Activated T-helper 1 cell treated with anti-CD3 and anti-CD28 coated beads, Interleukin-12 subunit alpha, Interleukin-12 subunit beta, Interleukin-2, Interleukin-4 antibody, amounts not matched to agents 30 ng/mL and 10 ng/mL and 1 ng/mL, durations not matched to agents 14 hours and 24 hours and 36 hours (primary cell): ENCODE measurements at places on chromosomes 12 and 14.

GRCh38 chr12:5264006-5264405 lies 167.9 kb upstream of the NTF3 start:
- DNase-seq, result no peak

DNA sequence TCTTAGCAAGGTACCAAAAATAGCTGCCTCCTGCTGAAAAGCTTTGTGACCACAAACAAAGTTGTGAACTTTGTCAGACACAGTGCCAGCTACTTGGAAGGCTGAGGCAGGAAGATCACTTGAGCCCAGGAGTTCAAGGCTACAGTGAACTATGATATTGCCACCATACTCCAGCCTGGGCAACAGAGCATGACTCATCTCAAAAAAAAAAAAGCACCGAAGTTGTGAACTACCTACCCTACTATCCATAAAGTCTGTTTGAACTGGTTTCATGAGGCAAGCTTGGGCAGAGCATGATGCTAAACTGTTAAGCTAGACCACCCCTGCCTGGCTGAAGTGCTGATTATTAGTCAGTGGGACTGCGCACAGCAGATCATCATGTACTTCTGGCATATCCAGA lies 75.5 kb downstream of the RAD52 start:
- DNase-seq, result no peak

- no peak for DNase-seq
These were observed 108.7 kb upstream of the HIF1A start for GRCh38 chr14:61586544-61587055.

GRCh38 chr12:88691811-88692210 lies 111.5 kb upstream of the KITLG start:
- no peak for DNase-seq

- no peak for DNase-seq
These were observed 13.1 kb upstream of the CIPC start for GRCh38 chr14:77084985-77085384.

DNA sequence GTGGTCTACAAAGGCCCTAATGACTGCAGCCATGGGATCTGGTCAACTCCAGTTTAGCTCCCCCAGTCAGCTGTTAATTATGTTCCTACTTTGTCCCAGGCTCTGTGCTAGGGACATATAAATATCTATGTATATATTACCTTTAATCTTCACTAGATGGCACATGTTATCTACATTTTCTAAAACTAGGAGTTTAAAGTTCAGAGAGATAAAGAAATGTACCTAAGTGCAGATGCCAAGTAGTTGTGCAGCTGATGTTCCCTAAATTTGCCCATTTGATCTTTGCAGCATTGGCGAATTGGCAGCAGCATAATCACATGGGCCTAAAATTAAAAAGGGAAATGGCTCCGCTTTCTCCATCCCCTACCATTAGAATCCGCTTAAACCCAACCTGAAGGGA lies 541.1 kb downstream of the MED13L start:
- no peak for DNase-seq
